DMS 273 treated with DMSO at 0.1 percent for 48 hours (cell line): ENCODE measurements at places on chromosomes 6 and 20.

DNA sequence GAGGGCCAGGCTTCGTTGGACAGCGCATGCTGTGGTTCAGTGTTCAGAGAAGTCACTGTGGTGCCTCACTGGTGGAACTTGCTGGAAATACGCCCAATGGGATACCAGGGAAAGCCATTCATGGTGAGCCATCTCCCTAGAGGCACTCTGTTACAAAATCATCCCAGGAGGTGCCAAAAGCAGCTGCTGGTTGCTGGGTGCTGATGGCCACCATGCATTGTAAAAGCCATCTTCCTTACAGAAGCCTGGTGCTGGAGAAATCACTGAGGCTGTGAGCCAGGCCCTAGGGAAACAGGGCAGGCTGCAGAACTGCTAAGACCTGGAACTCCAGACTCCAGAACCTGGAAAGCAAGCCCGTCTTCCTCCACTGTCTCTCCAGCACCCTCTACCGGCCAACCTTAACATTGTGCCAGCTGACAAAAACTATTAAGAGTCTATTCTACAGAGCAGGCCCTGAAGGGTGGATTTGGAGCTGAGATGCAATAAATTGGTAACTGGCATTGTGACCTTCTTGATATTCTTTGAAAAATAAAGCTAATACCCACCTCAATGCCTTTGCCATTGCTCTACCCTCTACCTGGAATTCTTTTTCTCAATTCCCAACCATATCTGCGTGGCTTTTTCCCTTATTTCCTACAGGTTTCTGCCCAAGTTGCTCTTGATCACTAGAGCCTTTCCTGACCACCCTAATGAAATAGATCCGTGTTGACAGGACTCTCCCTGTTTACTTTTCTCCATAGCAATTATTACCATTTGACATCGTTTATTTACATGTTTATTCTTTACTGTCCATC is 18.5 kb downstream of the SNRPB start:
- peak; percentile 21 for DNase-seq

- peak; percentile 49 for DNase-seq
These were observed 36.0 kb downstream of the TGM6 start for GRCh38 chr20:2416541-2417212.

DNA sequence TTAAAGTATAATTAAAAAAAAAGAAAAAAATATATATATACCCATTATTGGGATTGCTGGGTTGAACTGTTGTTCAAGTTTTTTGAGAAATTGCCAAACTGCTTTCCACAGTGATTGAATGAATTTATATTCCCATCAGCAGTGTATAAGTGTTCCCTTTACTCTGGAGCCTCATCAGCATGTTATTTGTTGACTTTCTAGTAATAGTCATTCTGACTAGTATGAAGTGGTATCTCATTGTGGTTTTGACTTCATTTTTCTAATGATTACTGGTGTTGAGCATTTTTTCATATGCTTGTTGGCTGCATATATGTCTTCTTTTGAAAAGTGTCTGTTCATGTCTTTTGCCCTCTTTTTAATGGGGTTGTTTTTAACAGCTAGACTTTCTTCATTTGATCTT is 1260.8 kb upstream of the GJE1 start:
- DNase-seq = no peak

GRCh38 chr20:62239278-62239879 is 1.1 kb downstream of the OSBPL2 start:
- no peak for DNase-seq

DNA sequence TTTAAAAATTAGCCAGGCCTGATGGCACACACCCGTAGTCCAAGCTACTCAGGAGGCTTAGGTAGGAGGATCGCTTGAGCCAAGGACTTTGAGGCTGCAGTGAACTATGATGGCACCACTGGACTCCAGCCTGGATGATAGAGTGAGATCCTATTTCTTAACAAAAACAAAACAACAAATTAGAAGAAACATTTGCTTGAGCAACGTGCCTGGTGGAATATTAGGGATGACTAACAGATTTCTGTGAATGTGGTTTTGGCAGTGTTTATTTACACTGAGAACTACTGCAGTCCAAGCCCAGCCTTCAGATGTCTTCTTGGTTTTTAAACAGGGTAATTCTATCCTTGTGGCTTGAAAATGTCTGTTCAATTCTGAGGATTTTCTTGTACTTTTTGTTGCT is 9.2 kb downstream of the PPP1R3G start:
- DNase-seq = no peak

GRCh38 chr6:114315831-114316595 is 26.8 kb downstream of the HS3ST5 start:
- DNase-seq = no peak

DNA sequence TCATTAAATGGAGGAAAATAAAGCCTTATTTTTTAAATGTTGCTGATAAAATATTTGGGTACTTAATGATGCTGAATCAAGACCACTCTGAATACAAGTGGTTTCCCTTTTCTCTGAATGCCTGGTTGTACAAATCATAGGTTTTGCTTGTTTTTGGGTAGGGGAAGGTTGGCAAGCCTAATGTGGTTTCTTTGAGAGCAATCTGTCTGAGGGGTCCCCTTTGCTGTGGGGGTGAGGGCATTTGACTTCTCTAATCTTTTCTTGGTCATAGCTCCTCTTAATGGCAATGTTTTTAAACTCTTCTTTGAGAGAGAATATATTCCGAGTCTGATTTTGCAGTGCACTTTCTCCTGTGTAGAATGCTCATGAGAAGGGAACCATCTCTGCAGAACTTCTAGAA is 99.2 kb downstream of the SOX4 start:
- DNase-seq = no peak

DNA sequence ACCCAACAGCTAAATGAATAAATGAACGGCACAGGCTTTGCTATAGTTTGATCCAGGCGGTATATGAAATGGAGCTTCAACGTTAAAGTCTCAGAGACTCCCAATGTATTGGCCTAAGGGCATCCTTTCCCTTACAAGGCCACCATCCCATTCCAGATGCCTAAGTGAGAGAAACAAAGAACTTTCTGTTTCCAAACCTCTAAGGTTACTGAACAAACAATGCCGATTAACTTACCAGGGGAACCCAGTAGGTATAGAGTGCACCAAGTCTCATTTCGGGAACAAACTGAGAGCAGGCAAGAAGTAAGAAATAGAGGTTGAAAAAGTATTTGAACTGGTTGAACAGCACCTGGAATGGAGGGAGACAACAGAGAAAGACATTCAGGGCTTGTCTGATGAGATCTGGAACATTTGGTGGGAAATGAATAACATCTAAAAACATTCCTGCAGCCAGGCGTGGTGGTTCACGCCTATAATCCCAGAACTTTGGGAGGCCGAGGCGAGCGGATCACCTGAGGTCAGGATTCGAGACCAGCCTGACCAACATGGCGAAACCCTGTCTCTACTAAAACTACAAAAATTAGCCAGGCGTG is 42.5 kb downstream of the ATP9A start:
- no peak for DNase-seq

DNA sequence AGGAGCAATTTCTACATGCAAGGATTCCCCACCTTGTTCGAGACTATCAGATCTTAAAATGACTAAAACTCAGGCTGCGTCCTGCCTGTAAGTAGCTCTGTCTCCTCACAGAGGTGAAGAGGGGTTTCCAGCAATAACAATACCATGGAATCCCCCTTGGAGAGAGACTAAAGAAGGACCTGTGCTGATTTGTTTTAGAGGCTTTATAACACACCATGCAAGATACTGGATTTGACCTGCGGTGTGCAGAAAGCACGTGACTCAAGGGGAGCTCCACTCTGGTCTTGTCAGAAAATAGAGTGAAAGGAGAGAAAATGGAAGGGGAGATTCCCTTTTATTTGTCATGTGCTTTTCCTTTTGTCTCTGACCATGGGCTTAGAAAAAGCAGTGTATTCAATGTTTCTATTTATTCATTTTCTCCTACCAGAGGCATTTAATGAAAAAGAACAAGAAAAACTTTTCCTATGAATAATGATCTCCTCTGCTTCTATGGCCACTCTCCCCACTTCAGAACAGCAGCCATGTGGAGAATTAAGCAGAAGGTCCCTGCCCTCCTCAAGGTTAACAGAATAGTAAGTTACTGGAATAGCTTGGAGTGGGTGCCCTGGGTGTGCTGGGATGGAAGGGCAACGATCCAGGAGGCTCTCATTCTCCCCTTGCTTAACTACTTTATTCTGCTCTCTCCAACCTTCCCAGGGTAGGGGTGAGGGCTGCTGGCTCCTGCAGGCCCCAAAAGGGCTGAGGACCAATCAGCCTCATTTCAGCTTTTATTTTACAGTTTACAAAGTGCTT is 19.2 kb upstream of the MRPS10 start:
- no peak for DNase-seq

- DNase-seq = no peak
These were observed 152.6 kb upstream of the PRND start for GRCh38 chr20:4569092-4569491.

- DNase-seq = no peak
These were observed 40.3 kb downstream of the STX11 start for GRCh38 chr6:144190593-144190992.

- DNase-seq = no peak
These were observed 20.1 kb upstream of the UBE2V1 start for GRCh38 chr20:50133041-50133440.

GRCh38 chr6:137341681-137342195 is 122.6 kb upstream of the IFNGR1 start:
- DNase-seq = peak; percentile 95

DNA sequence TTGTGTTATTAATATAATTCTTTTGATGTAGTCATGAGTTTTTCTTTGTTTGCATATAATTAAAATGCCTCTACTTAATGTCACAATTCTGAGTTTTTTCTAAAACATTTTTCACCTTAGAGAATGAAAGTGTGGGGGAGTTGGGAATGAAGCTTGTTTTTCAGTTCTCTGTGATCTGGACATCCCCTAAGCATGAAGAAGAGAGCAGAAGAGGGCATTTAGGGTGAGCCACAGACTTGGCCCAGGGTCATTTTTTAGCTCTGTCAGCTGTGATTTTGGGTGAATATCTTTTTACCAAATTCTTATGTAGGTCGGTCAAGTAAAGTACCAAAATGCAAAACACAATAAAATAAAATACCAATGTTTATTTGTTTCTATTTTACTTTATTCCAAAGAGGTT is 3.9 kb downstream of the OTOR start:
- no peak for DNase-seq

- DNase-seq = no peak
These were observed 5.6 kb upstream of the MAN1A1 start for GRCh38 chr6:119355157-119355556.

DNA sequence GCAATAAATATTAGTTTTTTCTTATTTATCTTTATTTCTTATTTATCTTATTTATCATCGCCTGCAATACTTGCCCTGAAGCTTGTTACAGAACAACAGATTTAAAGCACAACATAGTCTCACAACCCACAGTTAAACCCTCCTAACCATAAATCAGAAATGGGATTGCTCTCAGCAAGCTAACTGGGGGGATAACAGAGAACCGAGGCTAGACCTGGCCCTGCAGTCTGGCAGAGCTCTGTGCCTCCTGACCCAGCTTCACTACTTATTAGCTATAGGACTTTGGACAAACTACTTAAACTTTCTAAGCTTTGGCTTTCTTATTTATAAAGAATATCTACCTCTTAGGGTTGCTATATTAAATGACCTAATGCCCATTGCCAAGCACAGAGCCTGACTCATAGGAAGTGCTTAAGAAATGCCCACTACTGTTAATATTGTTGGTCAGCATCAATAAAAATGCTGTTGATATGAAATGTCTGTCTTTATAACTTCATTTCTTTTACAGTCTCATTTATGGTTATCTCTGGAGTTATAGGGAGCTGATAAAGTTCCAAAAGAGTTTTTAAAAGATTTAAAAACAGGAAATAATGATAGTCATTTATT is 87.9 kb upstream of the BEND6 start:
- no peak for DNase-seq

GRCh38 chr6:63448229-63448628 is 124.1 kb upstream of the LOC128125822 start:
- no peak for DNase-seq

GRCh38 chr20:44135012-44135412 is 52.0 kb downstream of the JPH2 start:
- DNase-seq = no peak

- DNase-seq = no peak
These were observed 57.0 kb downstream of the TNFAIP3 start for GRCh38 chr6:137923866-137924653.

- no peak for DNase-seq
These were observed 50.6 kb upstream of the SLC32A1 start for GRCh38 chr20:38673725-38674091.

DNA sequence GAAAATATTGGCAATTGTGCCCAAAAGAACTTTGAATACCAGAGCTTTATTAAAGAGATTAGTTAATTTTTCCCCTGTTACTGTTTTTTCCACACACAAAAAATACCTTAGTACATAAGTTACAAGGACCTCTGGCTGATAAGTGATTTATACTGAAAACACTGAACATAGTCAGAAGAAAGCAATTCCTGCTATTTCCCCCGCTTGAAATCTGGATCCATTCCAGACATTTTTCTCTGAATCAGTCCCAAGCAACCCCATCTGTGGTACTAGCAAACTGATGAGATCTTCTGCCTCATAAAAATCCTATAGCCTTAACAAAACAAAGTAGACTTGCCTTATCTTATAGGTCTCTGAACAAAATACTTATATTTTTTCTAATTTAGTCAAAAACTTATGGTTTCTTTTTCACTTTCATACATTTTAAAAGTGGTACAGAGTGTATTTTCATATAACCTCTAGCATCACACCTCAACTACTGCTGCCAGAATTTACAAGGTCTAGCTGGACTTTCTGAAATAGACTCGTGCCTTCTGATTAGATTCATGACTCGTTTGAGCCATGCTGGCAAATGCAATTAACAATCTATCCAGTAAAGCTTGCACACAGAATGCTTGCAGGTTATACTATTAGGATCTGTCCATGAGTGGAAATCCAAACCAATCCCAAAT is 111.9 kb downstream of the TBX18 start:
- DNase-seq = no peak

DNA sequence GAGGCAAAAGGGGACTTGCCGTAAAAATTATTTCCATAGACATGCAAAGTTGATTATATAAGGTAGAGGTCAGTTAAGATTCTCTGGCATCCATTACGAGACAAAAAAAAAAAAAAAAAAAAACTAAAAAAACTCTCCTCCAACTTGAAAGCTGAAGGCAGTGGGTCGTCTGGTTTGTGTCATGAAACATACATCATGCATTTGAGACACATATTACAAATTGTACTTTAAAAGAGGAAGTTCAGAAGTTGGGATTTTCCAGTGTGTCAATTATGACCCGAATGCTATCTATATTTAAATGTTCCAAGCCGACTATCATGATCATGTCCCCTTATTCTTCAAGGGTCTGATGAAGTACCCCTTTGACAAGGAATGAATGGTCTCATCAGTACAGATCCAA is 125.1 kb downstream of the ZNF217 start:
- no peak for DNase-seq

DNA sequence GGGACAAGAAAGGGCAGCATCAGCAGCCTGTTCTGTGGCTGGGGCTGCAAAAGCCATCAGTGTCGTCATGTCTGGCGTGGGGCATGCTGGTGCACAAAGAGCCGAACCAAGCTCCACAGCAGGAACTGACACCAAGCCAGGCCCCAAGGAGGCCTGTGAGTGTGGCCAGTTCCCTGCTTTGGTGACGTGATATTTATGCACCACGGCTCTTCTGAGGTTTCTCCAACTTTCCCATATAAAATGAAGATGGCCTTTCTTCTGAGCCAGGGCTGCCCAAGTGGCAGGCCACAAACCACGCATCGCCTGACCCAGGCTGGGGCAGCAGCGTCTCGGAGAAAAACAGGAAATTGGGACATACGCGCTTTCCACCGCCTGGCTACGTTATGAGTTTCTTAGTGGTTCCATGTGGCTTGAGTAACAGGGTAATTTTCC is 109.9 kb downstream of the RIN2 start:
- DNase-seq = no peak

GRCh38 chr6:31874084-31874670 is 4.6 kb downstream of the SLC44A4 start:
- no peak for DNase-seq

GRCh38 chr6:125474061-125474460 is 172.3 kb upstream of the HDDC2 start:
- DNase-seq = no peak
